ENCODE measurements at places on chromosomes 4 and X.

- DNase-seq: no peak
These were observed 66.0 kb upstream of the CHRNA9 start for GRCh38 chr4:40269133-40269532.

DNA sequence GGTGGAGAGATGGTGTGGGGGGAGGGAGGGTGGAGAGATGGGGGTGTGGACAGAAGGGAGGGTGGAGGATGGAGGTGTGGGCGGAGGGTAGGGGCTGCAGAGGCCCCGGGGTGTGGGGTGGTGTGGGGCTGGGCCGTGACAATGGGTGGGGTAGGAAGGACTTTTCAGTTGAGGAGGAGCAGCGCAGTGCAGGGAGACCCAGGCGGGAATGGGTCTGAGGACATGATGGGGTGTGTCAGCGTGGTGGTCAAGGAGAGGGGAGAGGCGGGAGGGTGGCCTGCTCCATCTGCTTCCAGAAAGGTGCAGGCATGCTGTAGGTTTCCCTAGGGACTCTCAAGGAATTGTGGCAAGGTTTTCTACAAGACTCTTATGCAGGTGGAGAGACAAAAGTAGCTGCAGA, 48.9 kb downstream of the RGS12 start:
- DNase-seq: no peak

DNA sequence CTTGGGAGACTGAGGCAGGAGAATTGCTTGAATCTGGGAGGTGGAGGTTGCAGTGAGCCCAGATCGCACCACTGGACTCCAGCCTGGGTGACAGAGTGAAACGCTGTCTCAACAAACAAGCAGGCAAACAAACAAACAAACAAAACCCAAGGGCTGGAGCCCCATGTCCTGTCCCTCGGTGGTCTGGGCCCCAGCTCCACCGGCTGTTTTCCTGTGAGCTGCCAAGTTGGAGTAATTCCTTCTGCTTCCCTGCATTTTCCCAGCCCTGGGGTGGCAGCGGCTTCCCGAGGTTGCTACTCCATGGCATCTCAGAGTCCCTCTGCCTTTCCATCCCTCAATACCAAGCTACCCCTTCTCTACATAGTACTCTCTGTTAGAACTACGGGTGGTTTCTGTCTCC, 43.2 kb downstream of the RGS12 start:
- no peak for DNase-seq

DNA sequence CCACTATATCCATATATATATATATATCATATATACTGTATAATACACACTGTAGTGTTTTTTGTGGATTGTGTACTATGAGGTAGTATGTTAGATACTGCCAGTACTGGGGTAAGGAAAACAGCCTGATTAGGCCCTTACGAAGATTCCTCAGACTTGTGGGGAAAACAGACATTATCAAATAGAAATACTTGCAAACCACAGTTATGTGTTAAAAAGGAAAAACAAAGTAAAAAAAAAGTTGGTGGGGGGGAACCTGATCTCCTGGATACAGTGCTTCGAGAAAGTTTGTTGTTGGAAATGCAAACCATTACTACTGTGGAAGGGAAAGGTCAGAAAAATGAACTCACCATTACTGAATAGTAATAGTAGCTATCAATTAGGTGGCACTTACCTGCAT, 53.0 kb downstream of the PKD2 start:
- no peak for DNase-seq

GRCh38 chr4:62490635-62491034, 1290.5 kb downstream of the ADGRL3 start:
- no peak for DNase-seq

- DNase-seq: peak; percentile 79
These were observed at the start of gene JAKMIP1 for GRCh38 chr4:6200011-6200921. TSS of gene JAKMIP1 (minus strand) at chr4:6200549. CDS start at chr4:6112850, 87,699 bp downstream.

GRCh38 chr4:40316782-40317635, 18.1 kb upstream of the CHRNA9 start:
- peak; percentile 28 for DNase-seq

DNA sequence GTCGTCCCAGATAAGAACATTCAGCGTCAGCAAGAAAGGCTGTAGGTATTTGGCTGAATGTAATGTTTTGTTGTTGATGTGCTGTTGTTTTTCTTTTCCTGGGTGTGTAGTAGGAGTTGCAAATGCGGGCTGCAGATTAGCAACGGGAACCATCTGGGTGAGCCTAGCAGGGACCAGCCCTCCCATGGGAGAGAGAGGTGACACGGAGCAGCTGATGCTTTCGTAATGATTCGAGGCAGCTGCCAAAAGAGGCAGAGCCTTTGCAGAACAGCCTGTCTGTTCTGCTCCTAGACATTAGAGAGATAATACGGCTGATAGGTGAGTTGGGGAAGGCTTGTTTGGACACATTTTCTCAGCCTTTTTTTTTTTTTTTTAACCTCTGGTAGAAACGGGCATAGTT, 25.3 kb downstream of the ARSF start:
- DNase-seq: no peak

DNA sequence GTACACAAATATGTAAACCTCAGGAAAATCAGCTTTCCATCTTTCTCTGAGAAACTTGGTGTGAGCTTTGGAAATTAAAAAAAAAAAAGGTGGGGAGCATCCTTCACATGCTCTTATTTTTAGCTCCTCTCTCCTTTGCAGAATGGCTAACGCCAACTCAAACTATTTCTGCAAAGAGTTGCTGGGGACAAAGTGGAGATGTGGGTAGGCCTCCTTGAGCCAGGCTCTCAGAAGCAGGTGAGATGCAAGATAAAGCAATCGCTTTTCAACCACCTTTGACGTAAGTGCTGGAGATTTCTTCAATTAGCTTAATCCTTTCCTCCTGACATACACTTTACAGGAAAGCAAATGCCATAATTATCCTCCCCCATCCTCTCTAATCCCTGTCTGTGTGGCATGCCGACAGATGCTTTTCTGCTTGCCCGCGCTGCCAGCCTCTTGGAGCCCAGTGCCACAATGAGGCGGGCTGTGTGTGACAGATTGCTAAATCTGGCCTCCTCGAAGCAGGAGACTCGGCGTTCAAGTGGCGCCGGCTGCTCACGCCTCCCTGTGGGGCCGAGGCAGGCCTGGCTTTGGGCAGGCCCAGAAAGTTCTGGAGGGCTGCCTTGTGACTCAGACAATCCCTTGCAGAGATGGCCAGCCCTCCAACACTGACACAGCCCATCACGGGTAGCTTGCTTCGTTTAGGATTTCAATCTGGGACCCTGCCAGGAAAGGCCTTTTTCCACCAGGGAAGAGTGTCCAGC, 64.9 kb upstream of the SOD3 start:
- DNase-seq: no peak

DNA sequence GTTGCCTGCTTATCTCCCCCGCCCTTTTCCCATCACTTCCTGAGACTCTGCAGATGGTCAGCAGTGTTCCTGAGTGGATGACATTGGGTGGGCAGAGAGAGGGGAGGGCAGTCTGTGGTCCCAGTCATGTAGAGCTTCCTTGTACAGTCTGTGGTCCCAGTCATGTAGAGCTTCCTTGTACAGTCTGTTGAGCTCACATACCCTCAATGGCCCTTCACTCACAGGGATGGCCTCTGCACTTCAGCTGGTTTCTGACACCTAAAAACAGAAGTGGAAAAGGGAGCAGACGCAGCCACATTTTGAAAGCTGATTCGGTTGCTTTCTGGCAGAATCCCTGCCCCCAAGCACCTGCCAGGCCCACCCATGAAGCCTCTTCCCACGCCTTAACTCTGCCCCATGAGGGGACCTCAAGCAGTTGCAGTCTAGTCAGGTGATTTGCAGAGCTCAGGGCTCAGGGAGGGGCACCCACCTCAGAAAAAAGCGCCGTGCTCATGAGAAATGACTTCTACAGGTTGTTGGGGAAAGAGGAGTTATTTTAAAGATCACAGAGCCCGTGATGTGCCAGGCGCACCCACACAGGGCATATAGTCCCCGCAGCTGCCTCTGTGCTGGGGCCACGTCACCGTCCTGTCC, 3.6 kb upstream of the TMEM271 start:
- no peak for DNase-seq

DNA sequence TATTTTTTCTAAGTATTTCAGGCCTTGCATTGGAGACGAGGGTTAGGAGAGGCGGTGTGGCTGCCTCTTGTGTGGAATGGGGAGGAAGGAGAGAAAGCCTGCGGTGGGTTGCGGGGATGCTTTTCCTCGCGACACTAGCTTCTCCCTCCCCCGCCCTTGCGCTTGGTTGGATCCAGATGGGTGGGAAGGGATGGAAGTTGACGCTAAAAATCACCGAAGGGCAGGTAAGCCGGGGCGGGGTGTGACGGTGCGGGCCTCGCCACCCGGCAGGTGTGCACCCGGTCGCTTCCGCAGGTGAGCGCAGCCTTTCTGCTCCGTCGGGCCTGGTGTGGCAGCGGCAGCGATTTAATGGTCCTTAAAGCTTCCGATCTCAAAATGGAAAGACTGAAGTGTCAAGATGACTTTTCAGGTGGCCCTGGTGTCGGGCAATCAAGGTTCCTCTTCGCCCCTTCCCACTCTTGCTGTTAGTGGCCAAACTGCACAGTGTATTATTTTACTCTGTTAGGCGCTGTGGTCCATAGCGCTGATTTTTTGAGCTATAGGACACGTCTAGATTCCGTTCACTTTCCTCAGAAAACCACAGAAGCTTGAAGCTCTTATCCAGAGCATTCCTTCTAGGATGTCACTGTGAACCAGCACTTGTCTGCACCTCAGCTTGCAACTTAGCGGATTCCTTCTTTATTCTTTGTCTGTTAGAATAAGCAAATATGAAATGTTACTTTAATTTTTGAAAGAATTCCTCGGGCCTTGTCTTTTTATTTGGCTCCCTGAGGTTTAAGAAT, 765 bp downstream of the ENOPH1 start:
- peak; percentile 14 for DNase-seq

GRCh38 chr4:148790691-148791090, 348.5 kb upstream of the NR3C2 start:
- no peak for DNase-seq

DNA sequence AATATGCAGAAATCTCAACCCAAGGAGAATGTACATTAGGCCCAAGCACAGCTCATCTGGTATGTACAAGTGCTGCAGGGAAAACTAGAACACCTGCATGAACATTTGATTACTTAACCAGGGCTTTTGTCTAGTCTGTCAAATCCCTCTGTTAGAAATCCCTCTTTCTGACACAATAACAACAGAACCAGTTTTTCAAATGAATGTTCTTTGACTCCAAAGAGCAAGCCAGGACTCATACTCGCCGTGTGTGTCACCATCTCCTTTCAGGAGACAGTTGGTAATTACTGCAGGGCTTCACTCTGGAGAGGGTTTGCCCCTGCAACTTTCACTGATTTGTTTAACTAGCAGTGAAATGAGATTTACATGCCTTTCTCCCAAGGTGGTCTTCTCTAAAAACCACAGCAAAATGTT, 143.0 kb upstream of the FAM241A start:
- DNase-seq: no peak

DNA sequence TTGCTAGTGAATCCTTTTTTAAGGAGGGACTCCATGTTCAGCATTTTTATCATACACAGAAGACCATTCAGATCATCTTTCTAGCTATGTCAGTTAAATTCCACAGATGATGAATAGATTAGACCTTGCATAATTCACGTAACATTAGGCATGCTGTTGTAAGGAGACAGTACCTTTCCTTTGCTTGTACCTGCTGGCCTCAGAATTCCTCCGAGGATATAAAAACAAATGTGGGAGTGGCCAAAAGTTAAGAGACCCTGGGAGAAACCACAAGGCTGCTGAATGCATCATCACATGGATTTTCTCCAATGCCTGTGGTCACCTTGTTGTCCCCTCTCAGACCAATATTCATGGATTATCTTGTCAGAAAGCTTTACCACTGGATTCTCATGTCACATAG, 201.4 kb downstream of the MAGEB17 start:
- no peak for DNase-seq

GRCh38 chr4:86156531-86156930, 203.3 kb downstream of the MAPK10 start:
- DNase-seq: no peak

- no peak for DNase-seq
These were observed 296.2 kb downstream of the PDHA2 start for GRCh38 chr4:96136056-96136455.

- DNase-seq: no peak
These were observed 82.3 kb downstream of the PRSS12 start for GRCh38 chr4:118270492-118270891.

GRCh38 chr4:163385466-163385865, 41.8 kb downstream of the NPY5R start:
- DNase-seq: no peak

- no peak for DNase-seq
These were observed 57.5 kb upstream of the SCOC start for GRCh38 chr4:140315970-140316369.

GRCh38 chr4:159017323-159018026, 85.4 kb upstream of the RAPGEF2 start:
- DNase-seq: no peak

DNA sequence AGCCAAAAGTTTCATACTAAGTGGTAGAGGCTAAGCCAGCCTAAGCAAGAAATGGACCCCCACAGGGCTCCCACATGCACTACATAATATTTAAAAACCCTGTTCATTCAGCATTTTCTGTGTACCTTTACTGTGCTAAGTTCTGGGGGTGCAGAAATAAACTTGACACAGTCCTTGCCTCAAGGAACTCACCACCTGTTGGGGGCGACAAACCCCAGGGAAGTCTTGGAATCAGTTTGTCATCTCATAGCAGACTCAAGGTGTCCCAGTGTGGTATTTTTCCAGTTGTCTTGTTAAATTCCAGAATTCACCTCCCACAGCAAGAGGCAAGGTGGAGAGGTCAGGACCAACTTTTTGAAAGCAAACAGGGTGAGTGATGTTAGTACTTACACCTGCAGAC, 43.1 kb downstream of the ATG4A start:
- no peak for DNase-seq

DNA sequence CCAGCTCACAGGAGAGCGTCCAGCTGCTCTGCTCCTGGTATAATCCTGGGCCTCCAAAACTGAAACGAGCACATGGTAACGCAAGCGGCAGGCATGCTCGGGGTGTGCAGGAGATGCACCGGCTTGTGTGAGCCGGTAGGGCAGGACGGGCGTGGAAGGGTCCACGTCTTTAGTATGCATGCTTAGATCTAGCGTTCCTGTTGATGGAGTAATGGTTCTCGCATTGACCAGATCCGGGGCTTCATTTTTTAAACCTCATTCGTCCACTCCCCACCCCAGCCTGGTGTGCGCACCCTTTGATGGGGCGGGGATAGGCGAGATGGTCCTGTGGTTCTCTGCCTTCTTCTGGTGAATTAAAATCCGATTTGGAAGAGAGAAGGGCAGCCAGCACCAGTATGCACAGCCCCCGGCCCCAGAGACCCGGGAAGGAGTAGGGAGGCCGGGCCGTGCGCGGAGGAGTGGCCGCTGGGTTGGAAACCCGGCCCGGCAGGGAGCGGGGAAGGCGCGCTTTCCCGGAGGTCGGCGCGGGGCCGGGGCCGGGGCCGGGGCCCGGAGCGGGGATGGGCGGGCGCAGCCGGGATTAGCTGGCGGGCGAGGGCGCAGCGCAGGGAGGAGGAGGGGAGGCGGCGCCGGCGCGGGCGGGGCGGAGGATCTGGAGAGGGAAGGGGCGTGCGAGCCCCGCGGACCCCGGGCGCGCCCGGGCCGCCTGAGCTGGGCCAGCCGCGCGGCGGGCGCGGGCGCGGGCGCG, 39.9 kb downstream of the FAM149A start:
- DNase-seq: no peak

DNA sequence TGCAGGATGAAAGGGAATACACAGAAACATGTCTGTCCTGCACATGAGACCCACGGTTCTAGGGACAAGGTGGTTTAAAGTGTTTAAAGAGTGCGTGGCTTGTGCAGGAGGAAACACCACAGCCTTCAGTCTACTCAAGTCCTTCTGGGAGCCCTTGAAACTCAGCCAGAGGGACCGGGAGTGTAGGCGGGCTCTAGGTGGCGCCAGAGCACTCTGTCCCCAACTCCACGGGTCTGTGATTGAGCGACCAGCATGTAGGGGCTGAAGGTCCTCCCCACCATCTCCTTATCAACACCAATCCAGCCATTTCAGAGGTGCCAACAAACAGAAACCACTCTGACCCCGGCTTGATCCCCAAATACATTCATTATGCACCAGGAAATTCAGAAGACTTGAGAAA, 82.0 kb upstream of the CLDN34 start:
- DNase-seq: no peak

Data from T-helper 22 cell (primary cell).